Urinary bladder (tissue), 4 donors: ENCODE measurements at places on chromosomes 1 and 21.

DNA sequence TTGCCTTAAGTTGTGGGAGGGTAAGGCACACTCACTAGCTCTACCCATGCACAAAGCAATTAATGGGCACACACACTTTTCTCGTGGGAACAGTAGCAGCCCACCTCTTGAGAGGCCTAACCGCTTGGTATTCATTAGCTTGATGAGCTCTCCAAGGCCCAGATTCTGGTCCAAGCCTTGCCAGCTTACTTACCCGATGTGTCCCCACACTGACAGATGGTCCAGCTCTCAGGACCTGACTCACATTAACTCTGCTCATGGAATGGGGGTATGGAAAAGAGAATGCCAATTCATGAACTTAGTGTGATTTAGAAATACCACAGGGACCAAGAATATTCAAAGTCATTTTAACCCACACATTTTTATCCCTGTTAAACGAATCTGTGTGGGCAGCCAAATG lies 106.8 kb upstream of the CACHD1 start:
- no peak for DNase-seq

GRCh38 chr1:210412240-210412639 lies 83.5 kb downstream of the HHAT start:
- no peak for DNase-seq

DNA sequence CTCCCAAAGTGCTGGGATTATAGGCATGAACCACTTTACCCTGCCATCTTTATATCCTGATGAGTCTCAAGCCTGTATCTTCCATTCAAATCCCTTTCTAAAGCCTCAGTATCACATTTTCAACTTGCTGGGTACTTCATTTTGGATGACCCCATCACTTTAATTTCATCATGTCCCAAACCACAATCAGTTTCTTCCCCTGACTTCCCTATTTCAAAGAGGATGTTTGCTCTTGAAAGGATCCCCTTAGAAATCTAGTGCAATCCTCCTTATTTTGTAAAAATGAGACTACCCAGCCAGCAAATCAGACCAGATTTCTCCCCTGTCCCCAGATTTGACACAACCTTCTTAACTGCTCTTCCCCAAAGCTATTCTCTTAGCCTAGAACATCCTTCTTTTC lies 7.0 kb upstream of the TRIT1 start:
- no peak for DNase-seq

DNA sequence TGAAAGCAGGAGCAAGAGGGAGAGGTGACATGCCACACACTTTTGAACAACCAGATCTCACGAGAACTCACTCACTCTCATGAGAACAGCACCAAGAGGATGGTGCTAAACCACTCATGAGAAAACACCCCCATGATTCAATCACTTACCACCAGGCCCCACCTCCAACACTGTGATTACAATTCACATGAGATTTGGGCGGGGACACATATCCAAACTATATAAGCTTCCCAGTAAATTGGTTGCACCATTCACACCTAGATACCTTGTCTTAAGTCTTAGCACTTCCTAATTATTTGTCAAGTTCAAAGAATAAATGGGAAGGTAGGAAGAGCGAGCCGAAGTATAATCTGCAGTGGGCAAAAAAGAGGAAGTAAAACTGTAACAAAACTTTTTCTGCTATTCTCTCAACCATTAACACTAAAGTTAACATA lies 34.3 kb downstream of the AMY1C start:
- no peak for DNase-seq

- no peak for DNase-seq
Observed at GRCh38 chr21:29149808-29150425, 19.5 kb downstream of the MAP3K7CL start.

DNA sequence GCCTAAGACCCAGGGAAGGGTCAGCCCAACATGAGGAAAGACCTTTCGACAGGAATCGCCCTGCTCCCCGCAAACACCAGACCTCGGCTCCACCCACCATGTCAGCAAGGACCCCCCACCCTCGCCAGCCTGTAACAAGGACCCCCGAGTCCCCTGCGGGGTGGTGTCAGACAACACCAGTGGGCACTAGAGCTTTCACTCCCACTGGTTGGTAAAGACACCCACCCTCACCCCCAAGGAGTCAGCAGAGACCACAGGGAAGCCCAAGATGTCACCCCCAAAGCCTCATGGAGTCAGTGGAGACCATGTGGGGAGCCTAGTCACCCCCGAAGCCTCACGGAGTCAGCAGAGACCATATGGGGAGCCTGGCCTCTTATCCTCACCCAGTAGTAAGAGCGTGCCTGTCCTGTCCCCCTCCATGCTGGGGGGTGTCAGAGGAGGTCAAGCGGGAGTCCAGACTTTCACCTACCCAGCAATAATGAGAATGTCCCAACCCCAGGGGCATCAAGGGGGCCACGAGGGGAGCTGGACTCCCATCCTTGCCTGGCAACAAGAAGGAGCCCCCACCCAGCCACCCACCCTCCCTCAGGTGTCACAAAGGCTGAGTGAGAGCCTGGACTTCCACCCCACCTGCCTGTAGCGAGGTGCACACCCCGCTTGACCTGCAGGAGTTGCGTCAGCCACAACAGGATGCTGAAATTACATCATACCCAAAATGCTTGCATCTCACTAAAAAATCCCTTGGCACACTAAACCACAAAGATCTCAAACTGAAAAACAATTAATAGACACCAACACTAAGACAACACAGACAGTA lies 24.8 kb downstream of the SLC19A1 start:
- DNase-seq = no peak

GRCh38 chr1:163472651-163473248 lies 151.0 kb downstream of the NUF2 start:
- no peak for DNase-seq

DNA sequence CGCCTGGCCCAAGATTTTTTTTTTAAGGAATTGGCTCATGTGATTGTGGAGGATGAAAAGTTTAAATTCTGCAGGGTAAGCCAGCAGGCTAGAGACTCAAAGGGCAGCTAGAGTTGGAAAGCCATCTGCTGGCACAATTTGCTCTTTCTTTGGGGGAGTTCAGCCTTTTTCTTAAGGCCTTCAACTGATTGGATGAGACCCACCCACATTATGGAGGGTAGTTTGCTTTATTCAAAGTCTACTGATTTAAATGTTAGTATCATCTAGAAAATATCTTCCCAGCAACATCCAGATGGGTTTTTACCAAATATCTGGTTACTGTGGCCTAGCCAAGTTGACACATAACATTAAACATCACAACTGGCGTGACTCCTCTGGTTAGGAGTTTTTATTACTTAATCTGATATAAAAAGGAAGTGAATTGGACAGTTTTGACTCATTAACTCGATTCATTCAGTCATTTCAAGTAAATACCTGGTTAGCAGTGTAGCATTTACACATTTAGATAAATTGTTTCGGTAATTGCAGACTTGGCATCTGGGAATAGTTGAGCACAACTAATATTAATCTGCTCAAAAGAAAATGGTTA lies 12.4 kb downstream of the HOOK1 start:
- no peak for DNase-seq

- DNase-seq = no peak
Observed at GRCh38 chr1:201845331-201846083, 16.6 kb downstream of the IPO9 start.

DNA sequence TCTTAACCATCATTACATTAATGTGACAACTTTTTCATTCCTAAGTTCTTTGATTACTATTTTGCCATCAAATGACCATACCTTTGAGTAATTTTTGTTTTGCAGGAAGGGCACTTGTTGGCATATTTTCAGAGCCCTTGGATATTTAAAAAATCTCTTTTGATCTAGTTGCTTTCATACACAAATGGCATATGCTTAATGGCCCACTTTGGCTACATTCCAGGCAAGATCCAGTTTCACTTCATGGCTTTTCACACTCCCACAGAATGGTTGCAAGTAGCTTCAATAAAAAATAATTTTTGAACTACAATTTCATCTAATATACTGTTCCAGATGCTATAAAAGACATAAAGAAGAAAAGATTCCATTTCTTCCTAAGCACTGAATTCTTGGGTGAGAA lies 18.1 kb downstream of the ADAM30 start:
- DNase-seq = no peak

- DNase-seq = no peak
Observed at GRCh38 chr1:14866911-14867612, 268.6 kb downstream of the KAZN start.

GRCh38 chr1:66182551-66183178 lies 351.3 kb upstream of the SGIP1 start:
- no peak for DNase-seq

GRCh38 chr21:27566521-27566920 lies 599.6 kb upstream of the ADAMTS5 start:
- no peak for DNase-seq

DNA sequence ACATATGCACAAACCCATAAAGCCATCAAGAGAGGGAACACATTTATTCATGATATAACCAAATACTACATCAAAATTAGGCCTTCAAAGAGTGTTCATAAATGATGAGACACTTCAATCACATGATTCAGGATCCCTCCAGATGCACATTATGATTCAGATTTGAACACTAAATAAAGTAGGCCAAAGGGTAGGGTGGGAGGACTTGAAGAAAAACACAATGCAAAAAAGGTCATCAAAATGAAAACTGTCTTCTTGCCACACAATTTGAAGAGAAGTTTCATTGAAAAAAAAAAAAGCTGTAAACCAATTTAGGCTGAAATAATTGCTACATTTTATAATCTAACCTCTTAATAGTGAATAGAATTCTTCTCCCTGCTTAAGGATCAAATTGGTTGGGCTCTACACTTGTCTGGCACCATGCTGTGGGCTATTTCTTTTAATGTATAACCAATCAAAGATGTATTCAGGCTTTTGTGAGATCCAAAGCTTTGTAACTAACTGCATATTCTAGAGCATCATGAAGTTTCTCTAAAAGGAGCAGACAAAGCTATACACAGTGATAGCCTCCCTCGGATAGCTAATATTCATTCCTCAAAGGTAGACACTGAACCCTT lies 58.1 kb downstream of the ZSWIM5 start:
- DNase-seq = no peak

DNA sequence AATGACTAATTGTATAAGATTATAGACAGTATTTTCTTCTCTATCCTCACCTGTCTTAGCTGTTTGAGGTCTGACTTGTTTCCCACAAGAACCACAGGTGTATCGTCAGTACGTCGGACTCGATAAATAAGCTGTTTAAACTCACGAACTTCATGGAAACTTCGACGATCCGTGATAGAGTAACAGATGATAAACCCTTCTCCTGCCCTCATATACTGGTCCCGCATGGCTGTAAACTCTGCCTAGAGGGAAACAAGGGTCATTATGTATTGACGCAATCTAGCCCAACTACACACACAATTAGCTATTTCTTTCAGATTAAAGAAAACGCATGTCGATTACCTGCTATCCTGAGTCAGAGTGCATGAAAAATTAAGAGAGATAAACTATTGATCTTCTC lies 6.9 kb downstream of the RIT1 start:
- DNase-seq = no peak

DNA sequence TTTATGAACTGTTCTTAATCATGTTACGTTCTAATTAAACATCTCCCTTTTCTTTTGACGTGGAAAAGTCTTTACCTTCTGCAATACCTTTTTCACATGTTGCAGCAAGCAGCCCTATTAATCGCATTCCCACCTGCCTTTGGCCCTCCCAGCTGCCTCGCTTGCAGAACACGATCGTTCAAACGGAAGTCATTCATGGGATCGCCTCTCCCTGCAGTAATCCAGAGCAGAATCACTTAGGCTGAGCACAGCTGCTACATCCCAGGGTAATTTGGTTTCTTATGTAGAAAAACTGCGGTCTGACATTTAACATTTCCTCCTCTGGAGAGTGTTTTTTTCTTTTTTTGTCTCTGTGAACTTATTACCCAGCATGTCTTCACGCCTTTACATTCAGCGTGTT lies 206.3 kb downstream of the KIF26B start:
- DNase-seq = no peak

DNA sequence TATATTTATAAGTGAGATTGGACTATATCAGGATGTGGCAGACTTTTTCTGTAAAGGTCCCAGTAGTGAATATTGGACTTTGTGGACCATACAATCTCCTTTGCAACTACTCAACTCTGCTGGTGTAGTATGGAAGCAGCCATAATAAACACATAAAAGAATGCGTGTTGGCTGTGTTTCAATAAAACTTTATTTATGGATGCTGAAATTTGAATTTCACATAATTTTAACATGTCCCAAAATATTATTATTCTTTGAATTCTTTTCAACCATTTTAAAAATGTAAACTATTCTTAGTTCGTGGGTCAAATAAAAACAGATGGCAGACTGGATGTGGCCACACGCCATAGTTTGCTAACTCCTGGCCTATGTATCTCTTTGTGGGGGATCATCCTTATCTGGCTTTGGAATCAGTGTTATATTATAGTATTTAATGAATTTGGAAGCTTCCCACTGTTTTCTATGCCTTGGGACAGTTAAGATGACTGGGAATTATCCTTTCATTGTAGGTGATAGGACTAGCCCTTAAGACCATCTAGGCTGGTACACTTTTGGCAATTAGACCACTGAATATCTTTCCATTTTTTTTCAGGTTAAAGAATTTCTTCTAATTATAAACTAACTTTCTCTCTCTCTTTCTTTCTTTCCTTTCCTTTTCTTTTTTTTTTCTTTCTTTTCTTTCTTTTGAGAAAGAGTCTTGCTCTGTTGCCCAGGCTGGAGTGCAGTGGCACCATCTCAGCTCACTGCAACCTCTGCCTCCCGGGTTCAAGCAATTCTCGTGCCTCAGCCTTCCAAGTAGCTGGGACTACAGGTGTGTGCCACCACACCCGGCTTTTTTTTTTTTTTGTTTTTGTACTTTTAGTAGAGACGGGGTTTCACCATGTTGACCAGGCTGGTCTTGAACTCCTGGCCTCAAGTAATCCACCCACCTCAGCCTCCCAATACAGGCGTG lies 14.9 kb upstream of the SLAMF6 start:
- no peak for DNase-seq

GRCh38 chr21:45294509-45295291 lies 7.0 kb upstream of the POFUT2 start:
- peak; percentile 65 for DNase-seq

GRCh38 chr1:47527653-47528272 lies 89.9 kb downstream of the FOXD2 start:
- DNase-seq = no peak

GRCh38 chr1:52348704-52349300 lies 17.2 kb downstream of the CC2D1B start:
- DNase-seq = no peak

GRCh38 chr1:20619999-20620398 lies 13.3 kb upstream of the PINK1 start:
- no peak for DNase-seq

- no peak for DNase-seq
Observed at GRCh38 chr1:47444562-47445465, 7.0 kb downstream of the FOXD2 start.

DNA sequence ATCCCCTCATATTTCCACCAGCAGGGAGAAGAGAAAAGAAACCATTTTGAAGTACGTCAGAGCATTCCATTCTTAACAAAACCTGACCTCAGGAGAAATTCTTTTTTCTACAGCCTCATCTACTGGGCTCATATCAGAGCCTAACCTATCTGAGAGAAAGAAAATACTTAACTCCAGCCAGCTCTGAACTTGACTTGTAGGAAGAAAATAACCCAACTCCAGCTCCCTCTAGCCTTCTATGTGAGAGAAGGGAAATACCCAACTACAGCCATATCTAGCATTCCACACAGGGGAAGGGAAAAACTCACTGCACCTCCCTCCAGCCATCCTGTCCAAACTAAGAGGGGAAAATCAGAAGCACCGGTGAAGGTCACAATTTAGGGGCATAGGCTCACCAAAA lies 57.7 kb downstream of the SPATA6 start:
- no peak for DNase-seq
